CD8-positive, alpha-beta memory T cell (primary cell): ENCODE measurements at places on chromosomes 1 and 21.

DNA sequence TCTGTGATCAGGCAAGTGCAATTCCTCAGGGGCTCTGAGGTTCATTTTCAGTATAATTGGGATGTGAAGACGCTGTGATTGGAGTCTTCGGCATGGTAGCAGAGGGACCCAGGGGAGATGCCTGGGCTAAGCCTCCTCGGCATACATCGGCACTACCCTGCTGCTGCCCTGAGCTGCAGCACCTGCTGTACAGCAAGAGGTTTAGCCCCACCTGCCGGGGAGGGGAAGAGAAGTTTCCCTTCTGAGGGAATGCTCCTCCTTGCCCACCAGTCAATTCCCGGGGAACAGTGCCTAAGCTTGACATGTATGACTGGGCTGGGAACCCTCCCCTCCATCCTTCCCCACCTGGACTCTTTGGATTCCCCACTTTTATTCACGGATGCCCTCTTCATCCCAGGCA is 24.9 kb downstream of the CNIH3 start:
- no peak for DNase-seq

DNA sequence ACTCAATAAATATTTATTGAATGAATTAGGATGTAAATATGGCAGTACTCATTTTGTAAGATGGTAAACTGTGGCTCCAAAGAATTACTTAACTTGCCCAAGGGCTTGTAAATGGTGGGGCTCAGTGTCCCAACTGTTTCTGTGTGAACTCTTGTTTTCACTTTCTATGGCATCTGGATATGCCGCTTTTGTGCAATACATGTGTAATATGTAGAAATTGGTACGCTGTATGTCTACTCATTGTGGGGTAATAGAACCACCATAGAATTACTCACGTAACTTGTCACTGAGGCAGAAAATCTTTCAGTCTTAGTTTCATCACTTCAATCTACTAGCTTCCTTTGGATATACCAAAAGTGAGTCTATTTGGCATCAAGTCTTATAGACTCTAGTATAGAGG is 977 bp downstream of the PRPF3 start:
- no peak for DNase-seq

DNA sequence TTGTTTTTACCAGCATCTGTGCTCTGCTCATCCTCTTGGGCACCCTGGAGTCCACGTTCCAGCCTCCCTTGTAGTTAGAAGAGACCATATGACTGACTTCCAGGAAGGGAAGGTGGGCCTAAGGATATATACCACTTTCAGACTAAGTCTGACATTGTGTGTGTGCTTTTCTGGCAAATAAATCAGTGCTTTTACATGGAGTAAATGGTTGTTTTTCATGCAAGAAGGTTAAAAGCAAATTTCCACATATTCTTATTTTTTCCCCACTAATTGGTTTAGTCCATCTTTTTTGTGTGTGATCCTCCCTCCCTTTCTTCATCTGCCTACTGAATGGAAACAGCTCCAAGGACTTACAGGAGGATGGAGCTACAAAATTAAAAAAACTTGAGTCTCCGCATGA is 119.8 kb downstream of the TBX15 start:
- DNase-seq = no peak

DNA sequence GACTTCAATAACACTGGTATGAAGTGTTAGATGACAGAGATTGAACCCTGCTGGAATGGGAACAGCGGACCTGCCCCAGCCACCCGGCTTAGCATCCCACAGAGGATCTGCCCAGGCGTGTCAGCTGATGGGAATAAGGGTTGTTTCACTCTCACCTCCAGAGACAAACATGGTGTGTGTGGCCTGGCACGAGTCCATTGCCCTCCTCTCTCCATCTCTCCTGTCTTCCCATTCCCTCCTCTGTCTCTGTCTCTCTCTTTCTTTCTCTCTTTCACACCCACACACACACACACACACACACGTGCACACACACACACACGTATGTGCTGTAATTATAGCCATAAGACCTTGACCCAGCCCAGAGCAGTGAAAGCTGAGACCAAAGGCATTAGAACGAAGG is 200.2 kb downstream of the HIVEP3 start:
- DNase-seq = no peak

GRCh38 chr1:151790940-151791651 is 796 bp upstream of the TDRKH start:
- DNase-seq = peak; percentile 6

GRCh38 chr1:169103002-169103401 is 3.5 kb upstream of the ATP1B1 start:
- no peak for DNase-seq

GRCh38 chr21:24403221-24403620 is 1204.1 kb downstream of the MRPL39 start:
- DNase-seq = no peak

DNA sequence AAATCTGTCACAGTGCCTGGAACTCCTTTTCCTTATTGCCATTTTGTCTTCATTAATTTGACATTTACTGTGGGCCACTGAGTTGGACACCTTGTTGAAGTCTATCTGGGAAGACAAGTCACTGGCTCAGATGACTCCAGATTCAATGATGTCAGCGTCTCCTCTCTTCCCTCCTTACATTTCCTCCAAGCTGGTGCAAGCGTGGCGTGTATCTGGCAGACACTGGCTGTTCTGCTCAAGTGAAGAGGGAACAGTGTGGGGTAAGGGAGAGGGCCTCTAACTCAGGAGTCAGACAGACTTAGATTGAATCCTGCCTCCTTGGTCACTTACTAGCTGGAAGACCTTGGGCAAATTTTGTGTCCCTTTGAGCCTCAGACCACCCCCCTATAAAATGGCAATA is 8.7 kb upstream of the ZNF691 start:
- no peak for DNase-seq

DNA sequence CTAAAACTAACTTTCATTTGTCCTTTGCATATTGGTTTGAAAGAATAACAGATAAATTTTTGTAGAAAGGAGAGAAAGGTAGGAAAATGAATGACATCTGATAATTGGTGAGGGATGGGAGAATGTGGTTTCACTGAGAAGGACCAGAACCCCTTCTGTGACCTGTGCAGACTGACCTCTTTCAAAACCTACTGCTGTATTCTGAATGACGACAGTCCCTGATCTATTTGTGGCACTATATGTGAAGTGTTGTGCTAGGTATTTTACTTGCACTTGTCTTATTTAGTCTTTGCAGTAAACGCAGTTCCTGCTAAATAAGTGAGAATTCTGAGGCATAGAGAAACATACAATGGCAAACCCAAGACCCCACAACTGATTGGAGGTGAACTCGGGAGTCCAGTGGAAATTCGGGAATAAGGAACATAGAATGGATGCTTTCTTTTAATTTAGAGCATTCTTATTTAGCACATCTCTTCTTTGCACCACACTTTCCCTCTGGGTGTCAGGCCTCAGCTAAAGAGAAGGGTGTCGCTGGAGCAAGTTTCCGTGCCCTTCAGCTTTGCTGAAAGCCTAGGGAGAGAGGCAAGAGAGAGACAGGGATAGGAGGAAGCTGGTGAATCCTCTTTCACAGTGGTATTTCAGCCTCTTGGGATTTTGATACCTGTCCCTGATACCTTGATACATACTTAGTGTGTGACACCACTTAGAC is 230.2 kb downstream of the PAPPA2 start:
- no peak for DNase-seq

GRCh38 chr1:2990376-2991115 is 30.7 kb upstream of the ACTRT2 start:
- no peak for DNase-seq

DNA sequence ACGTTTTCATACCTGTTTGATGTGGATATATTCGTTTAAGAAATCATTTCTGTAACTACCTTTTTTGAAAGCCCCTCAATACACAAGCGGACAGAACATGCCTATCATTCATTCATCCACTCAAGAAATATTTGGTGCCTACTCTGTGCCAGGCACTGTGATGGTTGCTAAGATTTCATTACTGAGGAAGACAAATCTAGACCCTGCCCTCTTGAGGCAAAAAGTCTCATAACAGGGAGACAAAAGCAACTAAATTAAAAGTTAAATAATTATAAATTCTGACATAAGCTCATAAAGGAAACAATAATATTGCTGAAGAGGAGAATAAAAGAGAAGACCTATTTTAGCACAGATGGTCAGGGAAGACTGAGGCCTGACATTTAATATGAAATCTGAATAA is 203.5 kb upstream of the ZNHIT6 start:
- DNase-seq = no peak

GRCh38 chr1:39293375-39294070 is 89.0 kb downstream of the MACF1 start:
- DNase-seq = no peak

DNA sequence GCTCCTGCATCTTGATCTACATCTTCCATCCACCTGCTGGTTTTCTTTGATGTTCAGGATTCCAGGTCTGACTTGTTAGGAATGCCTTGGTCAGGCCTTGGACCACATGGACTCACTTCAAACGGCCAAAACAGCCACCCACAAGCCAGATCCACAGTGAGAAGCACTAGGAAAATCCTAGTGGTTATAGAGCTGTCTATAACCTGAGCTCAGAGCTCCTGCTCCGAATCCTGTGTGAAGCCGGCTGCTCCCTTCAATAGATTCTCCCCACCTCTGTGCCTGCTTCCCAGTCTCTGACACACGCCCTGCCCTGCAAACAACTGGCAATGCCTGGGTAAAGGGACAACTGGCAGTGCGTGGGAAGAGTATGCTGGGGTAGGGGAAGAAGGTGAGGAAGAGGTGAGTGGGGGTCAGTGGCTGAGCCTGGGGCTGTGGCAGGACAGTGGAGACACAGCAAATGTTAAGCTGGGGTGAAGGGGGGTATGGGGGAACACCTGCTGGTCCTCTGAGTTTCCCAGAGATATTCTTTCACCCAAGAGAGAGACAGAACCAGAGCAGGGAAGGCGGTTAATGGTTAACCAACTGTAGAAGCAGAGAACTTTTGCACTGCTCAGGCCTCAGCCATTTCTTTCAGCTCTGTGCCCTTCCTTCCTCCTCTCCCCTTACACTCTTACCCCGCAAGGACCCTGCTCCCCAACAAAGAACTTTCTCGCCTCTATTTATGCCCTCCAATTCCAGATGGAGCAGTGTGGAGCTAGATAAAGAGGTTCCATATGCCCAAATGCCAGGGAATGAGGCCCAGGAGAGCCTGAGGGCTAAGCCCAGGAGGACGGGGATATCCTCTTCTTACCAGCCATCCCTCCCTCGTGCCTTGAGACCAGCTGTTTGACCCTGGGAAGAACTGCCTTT is 4.5 kb downstream of the PLXNA2 start:
- no peak for DNase-seq

DNA sequence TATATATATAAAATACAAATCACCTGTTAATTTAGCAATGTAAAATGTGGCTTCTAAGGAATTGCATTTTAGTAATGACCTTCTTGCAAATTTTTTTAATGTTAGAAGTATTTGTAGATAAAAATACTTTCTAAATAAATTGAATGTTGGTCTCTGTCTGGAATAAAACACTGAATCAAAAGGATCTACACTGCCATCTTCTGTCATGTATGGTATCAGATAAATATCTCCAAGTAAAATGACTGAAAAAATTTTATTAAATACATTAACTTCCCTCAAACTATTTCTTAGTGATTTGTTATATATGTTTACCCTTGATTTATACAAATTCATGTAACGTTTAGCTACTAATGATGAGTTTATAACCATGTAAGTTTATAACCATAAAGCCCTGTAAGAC is 2029.3 kb downstream of the MRPL39 start:
- no peak for DNase-seq

- DNase-seq = no peak
These were observed 97.9 kb upstream of the RAB3GAP2 start for GRCh38 chr1:220370041-220370700.

DNA sequence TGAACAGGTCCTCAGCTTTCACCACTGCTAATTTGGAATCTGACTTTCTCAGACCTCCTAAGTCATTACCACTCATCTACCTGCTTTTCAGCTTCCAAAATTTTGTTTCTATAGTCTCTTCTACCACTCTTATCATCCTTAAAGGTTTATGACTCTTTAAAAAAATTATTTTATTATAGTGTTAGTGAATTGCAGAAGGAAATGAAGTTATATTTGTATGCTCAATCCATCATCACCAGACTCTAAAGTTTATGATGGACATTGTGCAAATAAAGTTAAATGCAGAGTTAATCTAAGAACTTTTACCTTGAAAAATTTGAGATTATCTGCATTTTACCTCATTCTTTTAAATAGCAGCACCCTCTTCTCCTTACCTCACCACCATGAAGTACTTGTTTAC is 14.6 kb downstream of the CDC42BPA start:
- DNase-seq = no peak

DNA sequence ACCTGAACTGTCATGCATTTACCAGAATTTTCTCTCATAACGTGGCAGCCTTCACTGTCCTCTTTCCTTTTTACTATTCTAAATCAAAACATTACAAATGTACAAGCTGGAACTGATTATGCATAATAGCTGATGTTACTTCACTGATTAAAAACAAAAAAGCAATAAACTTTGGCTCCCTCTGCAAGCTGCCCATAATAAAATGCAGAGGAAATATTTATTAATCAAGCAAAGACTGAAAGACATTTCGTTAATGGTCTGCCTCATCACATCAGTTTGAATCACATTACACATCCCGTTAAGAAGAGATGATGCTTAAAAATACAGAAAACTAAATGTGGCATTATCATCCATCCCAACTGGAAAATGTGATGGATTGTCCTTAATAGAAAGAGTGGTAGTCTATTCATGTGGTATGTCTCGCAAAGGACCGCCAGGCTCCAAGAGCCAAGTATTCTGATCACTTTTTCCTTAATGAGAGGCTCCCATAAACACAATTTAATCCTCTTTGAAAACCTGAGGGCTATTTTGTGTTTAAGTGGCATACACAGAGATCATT is 225.3 kb downstream of the RGS7 start:
- DNase-seq = no peak

DNA sequence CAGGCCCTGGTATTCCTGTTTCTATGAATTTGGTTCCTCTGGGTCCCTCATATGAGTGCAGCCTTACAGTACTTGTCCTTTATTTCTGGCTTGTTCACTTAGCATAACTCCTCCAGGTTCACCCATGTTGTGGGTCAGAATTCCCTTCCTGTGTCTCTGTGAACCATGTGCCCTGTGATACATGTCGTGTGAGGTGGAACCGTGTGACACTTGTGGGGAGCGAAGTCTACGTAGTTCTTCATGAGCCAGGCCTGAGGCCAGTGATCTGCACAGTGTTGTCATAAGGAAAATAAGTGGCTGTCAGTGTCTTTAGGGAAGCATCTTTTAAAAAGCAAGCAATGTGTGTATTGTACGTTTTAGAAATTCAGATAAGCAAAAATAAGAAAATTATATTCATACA is 122.8 kb downstream of the GALNT2 start:
- no peak for DNase-seq

DNA sequence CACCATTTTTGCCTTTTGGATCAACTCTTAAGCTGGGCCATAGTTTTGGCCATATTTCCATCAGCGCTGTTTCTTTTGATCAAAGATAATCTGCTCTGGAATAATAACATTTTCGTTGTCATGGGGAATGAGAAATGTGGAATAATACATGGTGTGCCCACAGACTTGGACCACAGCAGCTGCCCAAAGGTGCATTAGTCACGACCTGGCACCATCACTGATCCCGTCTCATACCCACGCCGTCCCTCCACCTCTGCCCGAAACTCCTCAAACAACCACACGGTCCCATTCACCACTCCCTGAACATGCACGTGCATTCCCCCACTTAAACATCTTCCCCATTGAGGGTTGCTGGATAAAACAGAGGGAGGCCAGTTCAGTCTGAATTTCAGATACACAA is 76.9 kb downstream of the SLC66A1 start:
- DNase-seq = no peak
